Jurkat, Clone E6-1 (cell line): ENCODE measurements at places on chromosomes 2 and 18.

GRCh38 chr2:150332383-150332782 is 155.1 kb downstream of the RND3 start:
- DNase-seq = no peak

- no peak for DNase-seq
Measured at GRCh38 chr2:20556756-20557155, 94.1 kb downstream of the HS1BP3 start.

DNA sequence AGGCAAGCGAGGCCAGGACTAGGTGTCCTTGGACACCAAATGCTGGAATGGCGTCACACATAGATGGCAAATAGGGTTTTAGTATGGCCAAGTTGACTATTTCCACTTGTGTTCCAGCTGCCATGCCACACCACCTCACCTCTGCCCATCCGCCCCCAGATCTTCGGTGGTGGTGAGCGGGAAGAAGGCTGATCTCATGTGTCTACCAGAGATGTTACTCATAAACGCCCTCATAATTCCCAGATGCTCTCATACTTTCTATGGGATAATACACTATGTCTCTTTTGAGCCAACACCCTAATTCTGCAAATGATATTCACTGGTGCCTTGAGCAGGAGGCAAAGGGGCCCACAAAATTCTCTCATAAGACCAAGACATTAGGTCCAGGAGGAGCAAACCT is 281.1 kb upstream of the FN1 start:
- no peak for DNase-seq

- DNase-seq = no peak
Measured at GRCh38 chr2:232979871-232980461, 33.1 kb downstream of the NGEF start.

- DNase-seq = no peak
Measured at GRCh38 chr2:6139916-6140315, 447.7 kb downstream of the SOX11 start.

DNA sequence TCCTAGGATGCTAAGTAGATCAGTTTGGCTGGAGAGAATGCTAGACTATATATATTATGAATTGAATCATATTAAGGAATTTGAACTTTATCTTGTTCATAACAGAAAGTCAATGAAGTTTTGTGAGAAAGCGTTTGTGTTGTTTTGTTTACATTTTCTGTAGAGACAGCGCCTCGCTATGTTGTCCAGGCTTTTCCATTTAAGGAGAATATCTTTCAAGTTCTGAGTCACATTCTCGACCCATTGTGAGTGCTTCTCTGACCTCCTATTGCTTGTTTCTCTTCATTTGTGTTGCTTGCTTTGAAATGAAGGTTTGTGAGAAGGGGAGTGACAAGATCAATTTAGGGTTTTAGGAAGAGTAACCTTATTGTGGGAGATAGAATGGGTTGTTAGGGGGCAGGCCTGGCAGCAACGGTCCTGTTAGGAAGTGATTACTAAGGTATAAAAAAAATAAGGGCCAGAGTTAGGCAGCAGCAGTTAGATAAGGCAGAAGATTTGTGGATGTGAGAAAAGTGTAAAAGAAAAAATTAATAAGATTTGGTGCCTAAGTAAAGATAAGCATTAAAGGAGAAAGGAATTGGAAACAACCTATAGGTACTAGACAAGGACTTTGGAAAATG is 47.6 kb upstream of the ACVR1 start:
- no peak for DNase-seq

DNA sequence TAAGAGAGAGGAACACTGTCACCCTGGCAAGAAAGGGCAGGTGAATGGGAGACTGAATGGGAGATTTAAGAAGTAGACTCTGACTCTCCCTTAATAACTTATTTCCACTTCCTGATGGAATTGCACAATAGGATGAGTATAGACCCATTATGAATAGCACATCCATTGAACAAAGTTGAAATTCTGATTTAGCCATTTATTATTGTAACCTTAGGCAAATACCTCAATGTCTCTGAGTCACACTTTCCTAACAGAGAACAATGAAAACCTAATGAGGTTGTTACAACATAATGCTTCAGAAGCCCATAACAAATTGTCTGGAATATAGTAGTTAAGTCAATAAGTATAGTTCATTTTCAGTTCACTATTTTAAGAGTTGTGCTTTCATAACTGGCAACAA is 78.9 kb downstream of the NRXN1 start:
- no peak for DNase-seq

DNA sequence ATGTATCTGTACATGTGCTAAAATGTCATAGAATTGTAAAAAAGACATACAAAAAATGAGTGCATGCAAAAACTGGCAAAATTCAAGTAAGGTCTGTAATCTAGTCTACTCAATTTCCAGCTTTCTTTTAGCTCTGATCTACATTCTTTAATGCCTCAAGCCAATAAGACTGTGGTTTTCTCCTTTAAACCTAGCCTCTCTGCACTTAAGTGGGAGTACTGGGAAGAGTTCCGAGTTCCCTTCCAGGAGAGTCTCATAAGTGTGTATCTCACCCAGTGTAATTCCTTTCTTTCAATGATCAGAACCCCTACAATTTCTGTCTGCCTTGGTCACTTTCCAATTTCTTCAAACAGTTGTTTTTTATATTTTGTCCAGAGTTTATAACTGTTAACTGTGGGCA is 150.1 kb downstream of the PTRHD1 start:
- no peak for DNase-seq

DNA sequence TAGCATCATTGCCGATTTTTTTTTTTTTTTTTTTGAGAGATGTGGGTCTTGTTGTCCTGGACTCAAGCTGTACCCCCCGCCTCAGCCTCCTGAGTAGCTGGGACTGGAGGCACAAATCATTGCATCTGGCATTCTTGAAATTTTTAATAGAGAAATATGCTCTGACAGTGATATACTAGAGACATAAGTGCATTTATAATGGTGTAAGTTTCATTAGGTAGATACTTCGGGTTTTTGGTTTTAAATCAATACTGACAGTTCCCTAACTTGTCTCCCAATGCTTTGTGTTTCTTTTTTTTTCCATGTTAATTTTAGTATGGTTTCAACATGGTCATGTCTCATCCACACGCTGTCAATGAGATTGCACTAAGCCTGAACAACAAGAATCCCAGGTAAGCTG is 138.7 kb downstream of the PRPF40A start:
- no peak for DNase-seq

- no peak for DNase-seq
Measured at GRCh38 chr2:233996000-233996399, 54.5 kb upstream of the SPP2 start.

DNA sequence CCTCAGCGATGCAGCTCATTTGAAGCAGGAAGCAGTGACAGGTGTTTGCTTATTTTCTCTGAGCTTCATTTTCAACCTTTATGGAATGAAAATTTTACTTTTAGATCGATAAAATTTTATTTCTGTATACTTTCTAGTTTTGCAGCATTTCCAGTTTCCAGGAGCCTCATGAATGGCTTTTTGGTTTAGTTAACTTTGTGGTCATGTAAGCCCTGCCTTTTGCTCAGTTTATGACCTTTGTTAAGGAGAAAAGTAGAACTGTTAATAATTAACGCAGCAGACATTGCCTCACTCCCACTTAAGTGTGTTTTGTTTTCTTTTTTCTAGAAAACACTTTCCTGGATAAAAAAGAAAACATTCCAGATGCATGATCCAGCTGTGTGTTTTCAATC is 4.4 kb upstream of the FARP2 start:
- no peak for DNase-seq

- DNase-seq = no peak
Measured at GRCh38 chr2:83595121-83595690, 863.9 kb downstream of the SUCLG1 start.

DNA sequence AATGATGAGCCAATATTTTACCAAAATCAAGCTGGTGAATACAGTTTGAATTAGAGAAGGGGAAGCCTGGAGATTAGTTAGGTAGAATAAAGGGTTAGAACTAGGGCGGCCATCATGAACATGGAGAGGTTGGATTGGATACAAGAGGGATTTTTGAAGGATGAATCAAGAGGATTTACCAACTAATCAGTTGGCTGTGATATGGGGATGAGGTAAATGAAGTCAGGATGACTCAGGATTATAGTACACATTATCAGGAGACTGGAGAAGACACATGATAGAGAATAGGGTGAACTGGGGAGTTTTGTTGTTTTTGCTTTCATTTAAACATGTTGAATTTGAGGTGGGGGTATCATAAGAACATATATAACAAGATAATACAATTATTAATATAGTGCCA is 73.8 kb upstream of the PROKR1 start:
- no peak for DNase-seq

GRCh38 chr2:34851804-34852203 is 1252.7 kb upstream of the FAM98A start:
- DNase-seq = no peak

GRCh38 chr2:146979746-146980145 is 865.1 kb upstream of the ACVR2A start:
- no peak for DNase-seq

- DNase-seq = no peak
Measured at GRCh38 chr2:106147159-106147558, 46.9 kb downstream of the UXS1 start.

DNA sequence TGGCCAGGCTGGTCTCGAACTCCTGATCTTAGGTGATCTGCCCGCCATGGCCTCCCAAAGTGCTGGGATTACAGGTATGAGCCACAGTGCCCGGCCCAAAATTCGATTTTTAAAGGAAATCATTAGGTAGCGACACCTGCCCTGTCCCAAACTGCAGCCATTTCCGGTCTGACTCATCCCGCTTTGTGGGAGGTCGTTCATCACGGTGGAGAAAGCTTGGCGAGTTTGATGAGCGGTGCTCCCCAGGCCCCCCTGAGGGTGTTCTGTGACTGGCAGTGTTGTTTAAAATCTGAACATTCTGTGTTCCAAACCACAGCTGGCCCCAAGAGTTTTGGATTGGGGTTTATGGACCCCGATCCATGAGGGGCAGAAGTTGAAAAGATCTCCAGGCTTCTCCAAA is 53.0 kb upstream of the GLI2 start:
- DNase-seq = no peak

- no peak for DNase-seq
Measured at GRCh38 chr2:238892796-238893195, 44.9 kb downstream of the TWIST2 start.

- no peak for DNase-seq
Measured at GRCh38 chr2:112893752-112894151, 17.2 kb upstream of the IL37 start.

- DNase-seq = no peak
Measured at GRCh38 chr2:26507932-26508331, 30.0 kb upstream of the OTOF start.

- no peak for DNase-seq
Measured at GRCh38 chr2:224956706-224957105, 85.6 kb downstream of the DOCK10 start.

DNA sequence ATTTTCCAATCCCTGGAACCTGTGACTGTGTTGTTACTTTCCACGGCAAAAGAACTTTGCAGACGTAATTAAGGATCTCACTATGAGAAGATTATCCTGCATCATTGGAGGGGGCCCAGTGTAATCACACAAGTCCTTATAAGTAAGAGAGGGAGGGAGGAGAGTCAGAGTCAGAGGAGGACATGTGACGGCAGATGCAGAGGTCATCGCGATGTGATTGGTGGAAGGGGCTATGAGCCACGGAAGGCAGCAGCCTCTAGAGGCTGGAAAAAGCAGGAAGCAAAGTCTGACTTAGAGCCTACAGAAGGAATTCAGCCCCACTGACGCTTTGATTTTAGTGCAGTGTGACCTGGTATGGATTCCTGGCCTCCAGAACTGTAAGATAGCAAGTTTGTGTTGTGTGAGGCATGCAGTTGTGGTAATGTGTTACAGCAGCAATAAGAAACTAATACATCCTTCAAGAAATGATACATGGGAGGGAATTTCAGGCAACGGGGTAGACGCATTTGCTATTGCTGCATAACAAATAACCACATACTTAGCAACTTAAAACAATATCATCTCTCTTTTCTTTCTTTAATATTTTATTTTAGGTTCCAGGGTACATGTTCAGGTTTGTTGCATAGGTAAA is 112.7 kb upstream of the SERPINE2 start:
- DNase-seq = no peak

GRCh38 chr2:172804423-172804822 is 68.8 kb downstream of the RAPGEF4 start:
- no peak for DNase-seq

- no peak for DNase-seq
Measured at GRCh38 chr18:8031496-8031895, 464.4 kb downstream of the PTPRM start.

GRCh38 chr18:26804519-26804918 is 61.0 kb downstream of the AQP4 start:
- DNase-seq = no peak

GRCh38 chr2:35501076-35501475 is 854.5 kb upstream of the CRIM1 start:
- no peak for DNase-seq

GRCh38 chr2:191632426-191632825 is 45.5 kb upstream of the NABP1 start:
- no peak for DNase-seq

DNA sequence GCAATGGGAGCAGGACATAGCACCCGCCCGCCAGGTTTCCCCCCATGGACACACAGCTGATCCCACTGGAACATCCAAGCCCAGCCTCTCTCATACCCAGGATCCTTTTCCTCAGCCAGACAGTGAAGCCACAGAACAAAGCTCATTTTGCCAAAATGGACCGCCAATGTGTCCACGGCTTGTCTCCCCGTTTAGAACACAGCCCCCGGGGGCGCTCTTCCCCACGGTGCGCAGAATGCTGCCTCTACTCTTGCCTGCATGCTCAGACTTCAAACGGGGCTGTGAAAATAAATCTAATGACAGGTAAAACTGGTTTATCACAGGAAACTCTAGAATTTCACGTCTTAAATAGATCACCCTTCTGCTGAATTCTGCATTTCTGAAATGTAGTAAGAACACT is 548.5 kb upstream of the ID2 start:
- no peak for DNase-seq

DNA sequence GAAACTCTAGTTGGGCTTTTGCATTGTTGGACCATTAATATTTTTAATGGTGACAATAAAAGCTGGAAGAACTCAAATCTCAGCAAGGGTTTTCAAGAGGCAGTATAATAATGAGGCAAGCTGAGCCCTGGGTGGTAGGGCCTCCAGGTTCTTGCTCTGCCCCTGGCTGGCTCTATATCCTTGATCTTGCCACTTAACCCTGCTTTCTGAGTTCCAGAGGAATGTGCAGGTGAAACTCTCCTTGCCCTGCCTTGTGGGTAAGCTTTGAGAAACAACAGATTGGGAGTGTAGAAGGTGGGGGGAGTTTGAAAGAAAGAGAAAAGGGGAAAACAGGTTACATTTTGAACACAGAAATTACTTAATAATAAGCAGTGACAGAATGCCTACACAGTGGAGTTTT is 103.3 kb upstream of the MAP4K3 start:
- no peak for DNase-seq

GRCh38 chr2:120826716-120827410 is 91.2 kb downstream of the GLI2 start:
- DNase-seq = no peak

- no peak for DNase-seq
Measured at GRCh38 chr2:39375917-39376316, 61.2 kb downstream of the MAP4K3 start.

- DNase-seq = no peak
Measured at GRCh38 chr18:3356614-3357013, 93.4 kb upstream of the TGIF1 start.

- no peak for DNase-seq
Measured at GRCh38 chr2:239259603-239260298, 141.1 kb downstream of the HDAC4 start.

GRCh38 chr2:239465017-239466001 is 64.5 kb upstream of the HDAC4 start:
- DNase-seq = peak; percentile 71

GRCh38 chr2:215787565-215788178 is 225.7 kb downstream of the MREG start:
- no peak for DNase-seq
